ENCODE measurements at places on chromosomes 7 and 10.

DNA sequence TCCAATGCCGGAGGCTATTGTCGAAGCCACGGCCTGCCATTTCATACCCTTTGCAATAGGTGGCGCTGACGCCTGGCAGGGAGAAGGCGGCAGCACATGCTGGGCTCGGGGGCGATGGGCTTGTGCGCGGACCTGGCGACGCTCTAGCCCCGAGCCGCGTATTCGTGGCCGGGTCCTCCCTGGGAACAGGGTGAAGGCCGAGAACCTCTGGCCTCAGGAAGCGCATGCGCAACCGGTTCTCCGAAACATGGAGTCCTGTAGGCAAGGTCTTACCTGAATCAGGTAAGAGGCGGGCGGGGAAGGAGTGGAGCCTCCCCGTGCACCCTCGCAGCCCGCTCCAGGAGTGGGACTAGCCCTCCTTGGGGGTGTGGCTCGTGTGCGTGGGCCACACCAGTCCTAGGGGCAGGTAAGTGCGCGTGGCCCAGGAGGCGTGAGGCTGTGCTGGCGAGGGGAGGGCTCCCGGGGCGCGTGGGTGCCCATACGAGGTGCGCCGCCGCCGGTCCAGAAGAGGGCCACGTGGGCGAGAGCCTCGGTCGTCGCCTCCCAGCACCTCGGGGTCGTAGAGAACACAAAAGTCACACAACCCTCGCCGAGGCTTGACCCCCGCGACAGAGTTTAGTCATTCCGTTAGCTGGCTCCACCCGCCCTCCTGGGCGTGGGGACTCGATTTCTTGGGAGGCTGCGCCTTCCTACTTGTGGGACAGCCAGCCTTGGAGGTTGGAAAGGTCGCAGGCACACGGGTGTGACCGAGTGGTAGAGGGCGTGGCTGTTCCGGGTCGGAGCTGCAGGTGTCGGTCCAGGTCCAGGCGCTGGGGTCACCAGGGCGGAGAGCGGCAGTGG is 5.6 kb upstream of the MEST start:
- DNase-seq, result peak; percentile 17

DNA sequence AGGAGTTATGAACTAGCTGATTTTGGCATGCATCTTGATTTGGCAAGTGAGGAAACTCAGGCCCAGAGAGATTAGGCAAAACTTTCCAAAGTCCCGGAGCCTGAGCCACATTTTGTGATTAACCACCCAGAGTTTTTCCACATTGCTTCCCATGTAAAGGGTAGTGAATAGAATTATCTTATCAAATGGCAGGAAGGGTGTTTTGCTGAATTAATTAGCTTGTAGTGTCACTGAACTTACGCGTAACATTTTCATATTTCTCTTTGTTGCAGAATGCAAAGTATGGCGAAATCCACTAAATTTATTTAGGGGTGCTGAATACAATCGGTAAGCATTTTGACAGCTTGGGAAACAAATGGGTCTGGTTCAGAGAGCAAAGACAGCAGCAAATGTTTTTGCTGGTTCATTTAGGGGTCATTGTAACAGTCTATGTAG is 176.2 kb downstream of the ST7 start:
- peak; percentile 36 for DNase-seq

DNA sequence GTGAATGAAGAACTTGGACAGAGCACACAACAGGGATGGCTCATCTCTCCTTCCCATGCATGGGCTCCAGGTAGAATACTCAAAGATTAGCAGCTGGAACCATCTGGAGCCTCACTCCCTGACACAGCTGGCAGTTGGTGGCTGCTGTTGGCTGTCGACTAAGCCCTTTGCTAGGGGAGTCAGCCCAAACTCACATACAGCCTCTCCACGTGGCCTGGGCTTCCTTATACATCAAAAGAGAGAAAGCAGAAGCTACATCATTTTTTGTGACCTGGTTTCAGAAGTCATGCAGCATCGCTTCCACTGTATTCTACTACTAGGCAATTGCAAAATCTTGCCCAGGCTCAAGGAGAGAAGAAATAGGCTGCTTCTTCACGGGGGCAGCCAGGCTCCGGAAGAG is 24.4 kb downstream of the ASNS start:
- no peak for DNase-seq

DNA sequence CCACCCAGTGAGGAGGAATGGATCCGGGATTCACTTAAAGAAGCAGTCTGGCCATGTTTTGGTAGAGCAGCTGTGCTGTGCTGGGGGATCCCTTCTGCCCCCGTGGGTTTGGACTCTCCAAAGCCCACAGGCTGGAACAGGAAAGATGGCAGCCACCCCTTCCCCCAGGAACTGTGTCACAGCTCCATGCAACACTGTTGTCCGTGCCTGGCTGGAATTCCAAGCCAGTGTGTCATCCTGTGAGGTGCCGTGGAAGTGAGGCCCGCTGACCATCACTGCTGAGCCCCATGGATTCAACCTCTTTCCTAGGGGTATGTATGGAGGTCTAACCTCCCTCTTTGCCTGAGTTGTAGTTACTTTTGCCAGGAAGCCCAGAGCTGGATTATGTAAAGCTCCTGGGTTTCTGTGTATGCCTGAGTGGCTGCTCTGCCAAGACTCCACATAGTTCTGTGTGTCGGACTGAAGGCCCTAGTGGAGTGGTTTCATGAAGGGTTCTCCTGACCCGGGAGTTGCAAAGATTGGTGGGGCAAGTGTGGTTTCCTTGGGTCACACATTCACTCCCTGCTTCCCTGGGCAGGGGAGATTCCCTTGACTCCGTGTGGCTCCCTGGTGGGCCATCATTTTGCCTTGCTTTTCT is 35.1 kb upstream of the PCGF5 start:
- peak; percentile 54 for DNase-seq

GRCh38 chr7:94823947-94824346 is 83.4 kb upstream of the PPP1R9A start:
- DNase-seq, result peak; percentile 77

GRCh38 chr7:26143298-26144048 is 8.5 kb upstream of the NFE2L3 start:
- DNase-seq, result peak; percentile 47

DNA sequence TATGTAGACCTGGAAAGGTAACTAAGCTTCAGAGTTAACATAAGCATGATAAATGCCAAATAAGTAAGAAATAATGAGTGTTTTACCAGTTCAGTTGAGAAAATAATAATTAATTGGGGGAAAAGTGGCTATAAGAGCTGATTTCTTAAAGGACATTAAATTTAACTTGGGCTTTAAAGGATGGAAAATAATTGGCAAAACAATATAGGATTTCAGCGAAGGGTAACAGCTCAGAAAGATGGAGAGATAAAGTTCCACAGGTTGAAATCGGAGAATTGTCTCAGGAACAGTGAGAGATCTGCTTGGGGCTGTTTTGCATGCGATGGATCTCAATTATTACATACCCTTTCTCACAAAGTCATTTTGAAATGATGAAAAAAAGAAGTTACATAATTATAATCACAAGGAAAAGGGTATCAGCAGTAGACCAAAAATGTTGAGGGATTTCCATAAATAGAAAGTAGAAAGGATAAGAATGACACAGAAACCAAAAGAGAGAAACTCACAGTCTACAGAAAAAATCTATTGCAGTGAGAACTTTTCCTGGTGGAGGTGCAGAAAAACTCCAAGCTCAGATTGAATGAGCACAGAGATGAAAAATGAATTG is 40.1 kb upstream of the ITGB8 start:
- no peak for DNase-seq

GRCh38 chr10:119859420-119860258 is 13.0 kb downstream of the MCMBP start:
- DNase-seq, result peak; percentile 42

DNA sequence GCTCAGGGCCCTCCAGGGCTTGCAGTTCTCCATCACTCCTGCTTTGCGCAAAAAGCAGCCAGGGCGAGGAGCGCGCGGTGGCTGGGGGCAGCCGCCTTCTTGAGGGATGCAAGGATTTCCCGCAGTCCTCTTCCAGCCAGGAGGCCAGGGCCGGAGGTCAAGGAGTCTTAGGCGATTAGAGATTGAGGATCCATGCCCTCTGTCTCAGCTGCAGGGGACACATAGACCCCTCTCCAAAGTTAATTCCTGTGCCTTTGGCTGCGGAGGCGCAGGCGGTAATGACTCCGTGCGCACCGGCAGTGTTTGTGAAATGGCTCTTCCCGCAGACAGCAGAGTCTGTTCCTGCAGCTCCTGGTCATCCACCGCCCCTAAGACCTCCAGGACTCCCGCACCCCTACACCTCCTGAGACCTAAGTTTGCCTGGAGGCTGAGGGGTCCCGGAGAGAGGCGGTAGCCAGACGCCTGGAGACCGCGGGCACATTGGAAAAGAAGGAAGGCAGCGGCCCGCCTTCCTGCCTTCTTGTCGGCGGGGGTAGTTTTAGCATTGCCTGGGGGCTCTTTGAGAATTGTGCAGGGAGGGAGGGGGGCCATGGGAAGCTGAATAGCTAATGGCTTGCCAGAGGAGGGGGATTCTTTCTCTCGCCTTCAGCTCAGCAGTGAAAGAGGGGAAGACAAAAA is 3.3 kb upstream of the NEUROG3 start:
- DNase-seq, result no peak

DNA sequence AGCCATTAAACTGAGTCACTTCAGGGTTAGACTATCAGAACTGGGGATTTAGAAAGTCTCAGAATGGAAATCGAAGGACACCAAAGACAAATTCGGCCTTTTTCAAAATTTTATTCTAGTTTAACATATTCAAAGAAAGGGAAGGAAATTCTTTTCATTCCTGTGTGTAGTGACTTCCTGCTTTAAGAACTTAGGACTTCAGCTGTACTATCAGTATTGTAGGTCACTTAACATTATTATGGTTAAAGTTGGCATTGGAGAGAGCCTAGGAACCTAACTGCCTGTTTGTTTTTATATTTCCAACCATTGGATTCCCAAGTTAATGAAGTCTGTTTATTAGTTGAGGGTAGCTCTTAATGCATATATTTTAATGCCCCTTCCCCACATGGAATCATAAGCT is 63.7 kb downstream of the PTEN start:
- peak; percentile 80 for DNase-seq

GRCh38 chr7:4753598-4754432 is 21.6 kb upstream of the AP5Z1 start:
- peak; percentile 46 for DNase-seq

DNA sequence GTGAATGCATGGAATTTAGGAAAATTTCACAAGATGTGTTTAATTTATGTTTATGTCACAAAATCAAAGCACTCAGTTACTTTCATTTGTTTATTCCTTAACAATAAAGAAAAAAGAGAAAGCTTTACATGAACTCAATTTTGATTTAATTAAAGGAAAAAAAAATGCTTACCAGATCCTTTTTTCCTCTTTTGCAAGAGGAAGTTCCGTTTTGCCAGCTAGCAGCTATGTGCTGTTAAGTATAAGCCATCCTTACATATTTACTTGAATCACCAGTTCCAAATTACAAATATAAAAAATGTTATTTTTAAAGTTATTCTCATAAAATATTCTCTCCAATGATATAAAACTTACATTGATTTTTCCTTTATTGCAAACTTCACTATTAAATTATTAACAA is 12.7 kb downstream of the MRC1 start:
- DNase-seq, result no peak

- DNase-seq, result no peak
Observed at GRCh38 chr7:2100278-2101208, 132.2 kb downstream of the MAD1L1 start.

- DNase-seq, result no peak
Observed at GRCh38 chr10:116465546-116465945, 37.9 kb downstream of the PNLIPRP3 start.

DNA sequence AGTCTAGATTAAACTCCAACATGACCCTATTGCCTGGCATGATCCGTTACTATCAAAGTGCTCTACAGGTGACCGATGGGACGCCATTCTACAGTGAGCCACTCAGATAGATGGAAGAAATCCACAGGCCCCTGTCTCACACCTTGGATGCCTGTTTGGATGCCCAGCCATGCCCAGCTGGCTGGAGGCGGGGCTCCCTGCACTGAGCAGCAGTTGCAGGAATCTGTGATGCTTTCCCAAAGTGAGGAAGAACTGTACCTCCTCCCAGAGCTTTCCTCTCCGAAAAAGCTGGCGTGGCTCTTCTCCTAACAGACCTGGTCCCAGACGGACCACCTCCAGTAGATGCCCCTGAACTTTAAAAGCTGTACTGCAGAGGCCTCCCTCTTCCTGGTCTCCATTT is 253.3 kb downstream of the ELMO1 start:
- DNase-seq, result no peak

DNA sequence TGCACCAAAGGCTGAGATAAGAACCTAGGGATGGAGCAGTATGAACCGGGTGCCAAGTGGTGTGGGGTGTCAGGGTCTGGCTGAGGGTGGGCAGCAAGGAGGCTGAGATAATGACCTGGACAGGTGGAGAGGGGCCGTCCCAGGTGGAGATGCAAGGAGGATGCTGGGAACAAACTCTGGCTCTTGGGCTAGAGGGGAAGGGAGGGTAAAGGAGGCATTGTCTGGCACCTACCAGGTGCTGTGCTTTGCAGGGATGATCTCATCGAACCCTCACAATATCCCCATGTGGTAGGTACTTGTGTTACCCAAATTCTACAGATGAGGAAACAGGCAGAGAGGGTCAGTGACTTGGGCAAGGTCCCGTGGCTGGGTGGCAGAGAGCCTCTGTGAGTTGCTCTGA is 19.9 kb upstream of the HOXA13 start:
- DNase-seq, result no peak

DNA sequence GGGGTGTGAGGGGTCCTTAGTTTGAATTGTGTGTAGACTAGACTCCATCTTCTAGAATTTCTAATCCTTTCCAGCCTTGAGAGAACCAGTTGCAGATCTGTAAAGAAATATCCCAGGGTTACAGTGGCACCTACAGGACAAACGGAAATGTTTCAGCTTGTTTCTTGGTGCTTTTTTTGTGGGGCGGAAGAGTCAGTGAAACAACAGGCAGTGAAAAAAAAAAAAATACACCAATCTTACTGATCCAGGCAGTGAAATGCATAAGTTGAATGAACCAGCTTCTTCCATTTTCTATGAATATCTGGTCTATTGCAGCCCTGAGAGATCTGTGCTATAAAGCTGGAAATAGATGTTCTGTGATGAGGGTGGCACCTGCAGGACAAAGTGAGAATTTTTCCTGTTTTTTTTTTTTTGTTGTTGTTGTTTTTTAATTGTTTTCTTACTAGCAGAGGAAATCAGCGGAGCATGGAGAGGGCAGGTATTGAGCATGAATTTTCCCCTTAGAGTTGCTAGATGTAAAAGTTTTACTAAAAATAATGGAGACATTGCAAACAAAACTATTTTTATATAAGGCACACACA is 81.9 kb upstream of the DYNC1I1 start:
- DNase-seq, result peak; percentile 38

DNA sequence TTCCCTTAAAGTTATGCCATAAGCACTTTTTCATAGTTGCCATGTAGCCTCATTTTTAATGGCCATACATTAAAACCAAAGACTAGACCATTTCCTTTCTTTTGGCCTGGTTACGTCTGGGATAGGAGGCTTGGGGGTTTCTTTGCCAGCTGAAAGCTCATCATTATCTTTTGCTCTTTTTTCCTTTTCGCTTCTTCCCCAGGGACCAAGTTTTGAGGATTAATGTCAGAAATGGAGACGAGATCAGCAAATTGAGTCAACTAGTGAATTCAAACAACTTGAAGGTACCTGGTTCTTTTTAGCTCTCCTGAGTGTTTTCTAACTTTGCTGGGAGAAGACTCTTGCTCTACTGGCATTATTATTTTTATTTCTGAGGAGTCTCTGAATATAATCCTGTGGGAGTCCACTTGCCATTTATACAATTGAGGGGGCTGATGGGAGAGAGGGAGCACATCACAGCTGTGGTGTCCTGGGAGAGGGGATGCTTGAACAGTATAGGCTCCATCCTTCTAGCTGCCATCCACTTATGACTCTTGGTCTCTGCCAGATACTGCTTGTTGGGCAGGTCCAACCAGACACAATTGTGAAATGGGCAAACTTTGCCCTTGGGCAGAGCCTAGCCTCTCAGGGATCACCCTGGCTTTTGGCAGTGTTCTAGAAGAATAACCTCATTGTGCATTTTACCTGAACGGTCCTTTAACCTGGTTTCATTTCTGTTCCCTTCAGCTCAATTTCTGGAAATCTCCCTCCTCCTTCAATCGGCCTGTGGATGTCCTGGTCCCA is 5.8 kb downstream of the CPA4 start:
- DNase-seq, result no peak
